ENCODE measurements at places on chromosomes 1 and 21.

- no peak for DNase-seq
These were observed 30.4 kb downstream of the ARID4B start for GRCh38 chr1:235297579-235297978.

DNA sequence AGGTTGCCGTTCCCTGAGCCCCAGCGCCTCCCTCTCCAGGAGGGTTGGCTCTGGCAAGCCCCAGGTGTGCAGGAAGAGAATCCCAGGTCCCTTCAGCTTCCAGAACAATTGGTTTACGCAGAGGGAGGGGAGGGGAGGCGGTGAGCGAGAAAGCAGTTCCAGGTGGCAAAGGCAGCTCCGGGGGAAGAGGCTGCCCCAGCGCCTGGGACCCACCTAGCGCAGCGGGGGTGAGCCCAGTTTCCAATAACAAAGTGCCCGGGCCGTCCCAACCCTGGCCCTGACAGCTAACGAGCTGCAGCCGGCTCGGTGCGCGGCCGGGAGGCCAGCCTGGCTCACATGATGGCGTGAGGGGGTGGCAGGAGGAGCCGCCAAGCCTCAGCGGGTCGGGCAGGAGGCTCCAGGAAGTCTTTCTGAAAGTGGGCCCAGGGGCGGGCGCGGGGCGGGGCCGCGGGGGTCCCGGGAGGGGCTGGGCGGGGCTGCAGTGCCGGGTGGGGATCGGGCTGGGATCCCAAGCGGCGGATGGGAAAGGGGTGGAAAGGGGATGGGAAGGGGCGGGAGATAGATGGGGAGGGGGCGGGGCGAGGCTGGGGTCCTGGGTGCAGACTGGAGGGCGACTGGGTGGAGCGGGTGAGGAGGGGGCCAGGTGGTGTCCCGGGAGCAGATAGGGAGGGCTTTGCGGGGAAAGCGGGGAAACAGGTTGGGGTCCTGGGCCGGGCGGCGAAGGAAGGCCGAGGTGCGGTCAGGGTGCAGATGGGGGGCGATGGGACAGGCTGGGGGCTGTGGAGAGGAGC, 22.8 kb downstream of the DHRS3 start:
- DNase-seq, result peak; percentile 41

DNA sequence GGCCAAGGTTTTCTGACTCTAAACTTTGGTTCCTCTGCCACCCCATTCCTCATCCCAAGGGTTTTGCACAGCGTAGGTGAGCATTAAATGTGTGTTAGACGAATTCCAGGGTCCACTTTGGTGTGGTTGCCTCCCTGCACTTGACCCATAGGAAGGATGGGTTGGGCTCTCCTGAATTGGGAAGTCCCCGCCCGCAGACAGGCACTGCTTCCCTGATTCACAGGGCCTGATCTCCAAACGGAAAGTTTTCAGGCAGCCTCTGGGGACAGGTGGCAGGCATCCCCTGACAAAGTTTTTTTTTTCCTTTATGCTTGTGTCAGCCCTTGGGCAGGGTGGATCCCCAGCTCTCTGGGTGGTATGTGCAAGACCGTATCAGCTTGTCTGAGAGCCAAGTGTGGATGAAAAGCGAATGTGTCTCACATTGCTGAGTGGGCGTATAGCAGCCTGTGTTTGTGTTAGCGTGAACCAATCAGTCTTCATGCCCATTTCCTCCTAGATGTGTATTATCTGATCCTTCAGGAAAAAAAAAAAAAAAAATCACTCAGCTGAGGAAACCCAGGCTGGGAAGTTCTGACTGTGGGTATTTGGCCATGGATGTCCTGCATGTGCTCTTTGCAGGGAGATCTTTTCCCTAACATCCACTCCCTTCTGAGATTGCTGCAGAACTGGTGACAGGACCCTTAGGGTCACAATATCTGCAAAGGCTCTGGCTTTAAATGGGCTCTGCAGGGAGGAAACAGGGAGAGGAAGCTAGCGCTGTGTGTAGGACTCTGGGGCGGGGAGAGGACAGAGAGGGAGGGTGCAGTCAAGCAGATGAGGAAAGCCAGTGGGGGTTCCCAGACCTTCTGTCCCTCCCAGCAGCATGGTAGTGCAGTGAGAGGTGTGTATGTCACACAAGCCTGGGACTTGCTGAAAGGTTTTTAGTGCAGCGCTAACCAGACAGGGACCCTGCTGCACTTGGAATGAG, 42.2 kb upstream of the TRABD2B start:
- DNase-seq, result no peak

- DNase-seq, result no peak
These were observed 68.4 kb downstream of the TLR5 start for GRCh38 chr1:223074445-223075300.

DNA sequence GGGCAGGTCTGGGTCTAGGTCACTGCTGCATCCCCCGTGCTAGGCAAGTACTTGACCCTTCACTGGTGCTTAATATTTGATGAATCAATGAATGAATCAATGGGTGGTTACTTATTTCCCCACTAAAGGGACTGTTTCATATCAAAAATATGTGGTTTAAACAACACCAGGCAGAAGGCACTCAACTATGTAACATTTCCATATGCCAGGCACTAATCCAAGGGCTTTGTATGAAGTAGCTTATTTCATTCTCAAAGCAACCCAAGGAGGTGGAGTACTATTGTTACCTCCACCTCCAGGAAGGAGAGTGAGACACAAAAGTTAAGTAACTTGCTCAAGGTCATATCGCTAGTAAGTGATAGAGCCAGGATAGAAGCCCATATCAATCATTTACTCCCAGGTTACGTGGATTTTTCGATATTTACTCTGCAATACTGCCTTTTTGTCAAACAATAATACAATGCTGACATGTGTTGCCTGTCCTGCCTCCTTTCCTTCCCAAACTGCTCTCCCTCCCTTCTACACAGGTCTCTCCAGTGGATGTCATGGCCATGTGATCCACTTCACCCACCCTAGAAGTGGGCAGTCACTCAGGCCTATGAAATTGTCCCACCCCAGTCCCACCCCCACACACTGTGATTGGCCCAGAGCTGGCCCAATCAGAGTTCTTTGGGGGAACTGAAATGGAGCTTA, 142.8 kb downstream of the ETS2 start:
- no peak for DNase-seq

- DNase-seq, result no peak
These were observed 8.4 kb downstream of the SLC35E2B start for GRCh38 chr1:1684031-1684681.

DNA sequence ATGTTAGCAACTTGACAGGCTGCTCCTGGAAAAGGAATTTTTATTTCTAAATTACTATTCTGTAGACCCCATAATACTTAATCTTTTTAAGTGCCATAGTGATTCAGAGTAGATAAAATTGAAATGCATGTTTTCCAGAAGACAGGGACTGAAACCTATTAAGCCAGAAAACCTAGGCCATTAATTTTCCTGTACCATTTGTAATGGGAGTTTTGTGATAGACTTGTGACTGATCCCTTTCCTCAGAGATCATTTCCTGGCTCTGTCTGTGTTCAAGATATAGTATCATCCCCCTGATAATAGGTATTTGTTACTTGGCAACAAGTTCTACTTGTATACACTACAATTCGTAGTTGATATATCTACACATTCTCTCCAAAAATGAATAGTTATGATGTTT, 1609.8 kb downstream of the AMY1C start:
- DNase-seq, result no peak

- DNase-seq, result peak; percentile 84
These were observed 32.2 kb upstream of the EPB41 start for GRCh38 chr1:28882009-28882628.

- DNase-seq, result no peak
These were observed 7.1 kb downstream of the RNPEP start for GRCh38 chr1:201989354-201990128.

- DNase-seq, result peak; percentile 56
These were observed 49.0 kb downstream of the TOMM20 start for GRCh38 chr1:235079443-235080296.

DNA sequence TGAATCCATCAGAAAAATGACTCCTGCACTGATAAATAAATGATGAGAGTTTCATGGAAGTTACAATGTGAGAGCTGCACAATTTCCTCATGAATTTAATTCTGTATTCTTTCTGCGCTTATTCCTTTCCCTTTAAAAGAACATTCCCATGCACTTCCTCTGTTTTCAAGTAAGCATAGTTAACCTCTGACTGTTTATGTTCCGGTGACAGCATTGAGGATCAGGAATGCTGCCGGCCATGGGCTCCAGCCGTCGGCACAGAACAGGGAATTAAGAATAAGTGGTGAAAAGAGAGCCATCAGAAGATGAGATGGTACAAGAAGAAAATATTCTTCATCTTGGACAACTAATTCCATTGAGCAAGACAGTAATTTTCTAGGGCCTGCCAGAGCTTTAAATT, 65.3 kb downstream of the SUSD4 start:
- peak; percentile 26 for DNase-seq

GRCh38 chr21:28655471-28655870, 337.2 kb downstream of the LTN1 start:
- no peak for DNase-seq

DNA sequence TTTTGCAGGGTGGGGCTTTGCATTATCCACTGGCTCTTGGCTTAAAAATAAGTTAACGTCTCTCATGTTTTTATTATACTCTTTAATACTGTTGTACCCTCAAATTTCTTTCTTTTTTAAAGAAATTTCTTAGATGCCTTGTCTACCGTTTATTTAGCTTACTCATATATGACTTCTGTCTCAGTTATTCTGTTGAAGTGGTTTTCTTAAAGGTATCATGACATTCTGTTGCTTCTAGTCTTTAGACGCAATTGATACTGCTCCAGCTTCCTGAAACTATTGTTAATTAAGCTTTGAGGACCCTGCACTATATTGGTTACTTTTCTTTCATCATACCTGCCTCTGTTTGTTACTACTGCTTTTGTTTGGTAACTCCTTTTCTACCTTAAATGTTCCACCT, 11.7 kb downstream of the PKN2 start:
- DNase-seq, result no peak

DNA sequence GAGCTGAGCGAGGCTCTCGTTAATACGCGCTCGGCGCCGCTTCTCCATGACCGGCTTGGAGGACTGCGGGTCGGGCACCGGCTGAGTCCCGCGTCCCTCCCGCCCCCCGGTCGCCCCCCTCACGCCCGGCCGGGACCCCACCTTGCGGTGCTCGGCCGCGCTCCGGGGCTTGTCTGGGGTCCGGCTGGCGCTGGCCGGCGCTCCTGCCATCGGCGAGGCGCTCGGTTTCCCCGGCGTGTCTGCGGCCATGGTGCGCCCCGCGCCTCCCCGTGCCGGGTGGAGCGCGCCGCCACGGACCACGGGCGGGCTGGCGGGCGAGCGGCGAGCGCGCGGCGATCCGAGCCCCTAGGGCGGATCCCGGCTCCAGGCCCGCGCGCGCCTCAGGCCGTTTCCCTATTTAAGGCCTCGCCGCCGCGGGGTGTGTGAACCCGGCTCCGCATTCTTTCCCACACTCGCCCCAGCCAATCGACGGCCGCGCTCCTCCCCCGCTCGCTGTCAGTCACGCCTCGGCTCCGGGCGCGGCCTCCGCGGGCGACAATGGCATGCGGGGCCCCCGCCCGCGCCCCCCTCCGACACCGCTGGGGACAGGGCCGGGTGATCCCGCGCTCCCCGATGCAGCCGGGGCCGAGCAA, at the start of gene HES4:
HES4 (minus strand) TSS at position 373 of the 632 bp plus-strand sequence; CDS start at position 249, 124 bp downstream.
- peak; percentile 92 for DNase-seq

GRCh38 chr1:174215766-174216165, 56.4 kb downstream of the RABGAP1L start:
- no peak for DNase-seq

DNA sequence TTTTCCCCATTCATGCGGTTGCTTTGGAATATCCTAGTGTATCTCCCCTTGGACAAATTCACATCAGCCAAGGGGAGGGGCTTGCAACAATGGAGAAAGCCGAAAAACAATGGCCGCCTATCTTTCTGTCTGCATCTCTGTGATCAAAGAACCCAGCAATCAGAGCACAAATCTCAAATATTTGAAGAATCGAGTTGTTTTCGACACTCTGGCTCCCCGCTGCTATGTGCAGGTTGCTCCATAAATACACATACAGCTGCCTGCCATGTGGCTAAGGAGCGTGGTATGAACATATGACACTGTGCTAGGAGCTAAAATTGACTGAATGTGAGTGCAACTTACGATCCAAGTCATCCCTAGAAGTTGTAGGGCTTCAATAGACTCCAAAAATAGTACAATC, 8.5 kb downstream of the CFHR4 start:
- no peak for DNase-seq

- DNase-seq, result peak; percentile 75
These were observed 26.1 kb downstream of the PKP1 start for GRCh38 chr1:201309416-201309815.

DNA sequence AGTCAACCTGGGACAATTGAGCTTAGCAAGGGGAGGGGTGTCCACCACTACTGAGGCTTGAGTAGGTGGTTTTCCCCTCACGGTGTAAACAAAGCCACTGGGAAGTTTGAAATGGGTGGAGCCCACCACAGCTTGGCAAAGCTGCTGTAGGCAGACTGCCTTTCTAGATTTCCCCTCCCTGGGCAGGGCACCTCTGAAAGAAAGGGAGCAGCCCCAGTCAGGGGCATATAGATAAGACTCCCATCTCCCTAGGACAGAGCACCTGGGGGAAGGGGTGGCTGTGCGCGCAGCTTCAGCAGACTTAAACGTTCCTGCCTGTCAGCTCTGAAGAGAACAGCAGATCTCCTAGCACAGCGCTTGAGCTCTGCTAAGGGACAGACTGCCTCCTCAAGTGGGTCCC, 758.4 kb downstream of the LTN1 start:
- DNase-seq, result no peak

DNA sequence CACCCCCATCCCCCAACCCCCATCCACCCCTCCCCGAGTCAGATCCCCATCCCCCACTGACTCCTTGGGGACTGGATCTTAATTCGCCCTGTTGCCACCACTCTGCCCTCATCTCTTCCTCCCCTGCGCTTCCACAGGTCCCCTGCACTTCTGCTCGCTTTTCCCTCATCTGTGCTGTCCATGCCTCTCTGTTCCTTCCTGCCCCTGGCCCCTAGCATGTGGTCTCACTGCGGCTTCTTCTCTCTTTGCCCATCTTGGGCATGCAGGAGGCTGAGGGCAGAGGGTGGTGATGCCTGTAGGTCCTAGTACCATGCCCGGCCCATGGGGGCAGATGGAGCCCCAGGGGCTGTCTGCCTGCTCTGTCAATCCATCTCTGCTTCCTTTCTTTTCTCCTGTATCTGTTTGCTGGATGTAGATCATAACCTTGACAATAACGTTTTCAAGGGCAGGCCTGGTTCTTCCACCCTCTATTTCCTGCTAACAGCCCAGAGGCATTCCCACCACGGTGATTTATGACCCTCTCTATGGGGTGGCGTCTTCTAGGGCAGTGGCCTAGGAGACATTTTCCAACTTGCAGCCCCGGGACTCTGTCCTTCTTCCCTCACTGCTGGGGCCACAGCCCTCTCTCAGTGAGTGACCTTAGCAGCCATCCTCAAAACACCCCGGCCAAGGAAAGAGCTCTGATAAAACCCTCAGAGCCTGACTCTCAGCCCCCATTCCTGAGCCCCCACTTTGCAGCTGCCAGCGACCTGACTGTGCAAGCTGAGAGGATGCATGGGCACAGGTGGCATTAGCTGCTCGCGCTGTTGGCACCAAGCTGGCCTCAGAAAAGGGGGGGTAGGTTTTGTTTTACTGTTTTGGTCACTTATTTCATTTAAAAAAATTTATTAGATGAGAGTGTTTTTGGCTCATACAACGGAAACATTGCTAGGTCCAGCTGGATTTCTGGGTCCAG, 33.9 kb downstream of the TMEM51 start:
- no peak for DNase-seq

Measured in endothelial cell of umbilical vein (primary cell).